ENCODE measurements at places on chromosomes 5 and 9.

DNA sequence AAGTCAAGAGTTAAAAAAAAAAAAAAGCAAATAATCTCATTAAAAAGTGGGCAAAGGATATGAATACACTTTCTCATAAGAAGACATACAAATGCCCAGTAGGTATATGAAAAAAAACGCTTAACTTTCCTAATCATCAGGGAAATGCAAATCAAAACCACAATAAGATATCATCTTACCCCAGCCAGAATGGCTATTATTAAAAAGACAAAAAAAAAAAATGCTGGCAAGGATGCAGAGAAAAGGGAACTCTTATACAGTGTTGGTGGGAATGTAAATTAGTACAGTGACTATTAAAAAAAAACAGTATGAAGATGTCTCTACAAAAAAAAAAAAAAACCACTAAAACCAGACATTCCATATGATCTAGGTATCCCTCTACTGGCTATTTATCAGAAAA, 79.4 kb downstream of the LPAR1 start:
- no peak for DNase-seq

- no peak for DNase-seq
Measured at GRCh38 chr9:19757745-19758144, 31.1 kb downstream of the SLC24A2 start.

- no peak for DNase-seq
Measured at GRCh38 chr5:56829137-56829908, 14.0 kb downstream of the MAP3K1 start.

DNA sequence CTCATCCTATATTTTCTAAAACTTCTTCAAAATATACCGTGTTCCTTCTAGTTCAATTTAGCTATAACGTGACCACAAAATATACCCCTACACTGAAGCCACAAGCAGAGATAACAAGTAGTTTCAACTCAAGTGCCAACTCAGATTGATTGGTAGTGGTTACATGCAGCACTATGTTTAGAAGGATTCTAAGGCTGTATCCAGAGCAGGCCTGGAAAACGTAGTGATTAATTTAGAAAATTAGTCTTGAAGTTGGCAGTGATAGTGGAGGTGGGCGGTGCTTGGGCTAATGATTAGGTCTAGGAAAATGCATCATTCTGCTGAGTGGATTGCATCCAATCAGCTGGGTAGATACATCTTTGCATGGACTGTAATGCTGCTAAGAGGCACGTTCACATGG, 61.5 kb downstream of the MAMDC2 start:
- no peak for DNase-seq

GRCh38 chr9:18237776-18238175, 236.2 kb upstream of the ADAMTSL1 start:
- no peak for DNase-seq

DNA sequence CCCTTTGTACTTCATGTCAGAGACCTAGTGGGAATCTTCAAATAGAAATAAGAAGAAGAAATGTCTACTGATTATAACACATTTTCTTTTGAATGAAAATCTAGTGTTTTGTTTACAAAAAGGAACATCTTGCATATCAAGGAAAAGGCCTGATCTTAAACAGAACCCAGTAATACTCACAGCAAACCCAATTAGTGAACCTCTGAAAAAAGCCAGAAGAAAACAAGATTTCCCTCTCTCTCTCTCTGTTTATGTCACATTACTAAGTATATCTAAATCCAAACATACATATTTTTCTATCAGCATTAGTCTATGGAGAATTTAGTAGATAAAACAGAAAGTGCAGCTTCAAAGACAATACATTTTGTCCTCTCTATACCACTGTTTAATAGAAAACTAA, 457.9 kb downstream of the NR2F1-AS1 start:
- DNase-seq = no peak

DNA sequence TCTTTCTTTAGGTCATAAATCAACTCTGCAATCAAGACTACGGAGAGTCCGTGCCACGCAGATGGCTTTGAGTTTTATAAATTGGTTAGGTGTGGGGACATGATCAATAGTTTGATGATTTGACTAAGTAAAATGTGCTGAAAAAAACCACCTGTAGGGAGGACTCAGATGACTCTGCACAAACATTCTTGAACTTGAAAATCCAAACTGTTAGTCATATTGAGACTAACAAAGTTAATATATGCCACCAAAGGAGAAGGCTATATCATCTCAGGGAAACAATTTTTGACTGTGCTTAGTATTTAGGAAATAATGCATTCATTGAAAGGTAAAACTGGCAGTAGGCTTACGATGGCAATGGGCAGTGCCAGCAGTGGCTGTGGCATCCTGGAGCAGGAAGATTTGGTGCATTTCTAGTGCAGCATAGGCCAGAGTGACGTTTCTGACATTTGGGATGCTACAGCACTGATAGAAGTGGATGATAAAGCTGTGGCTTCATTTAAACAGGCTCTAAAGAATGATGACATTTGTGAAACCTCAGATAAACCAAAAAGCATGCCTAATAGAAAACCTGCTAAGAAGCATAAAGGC, 291.1 kb downstream of the MLLT3 start:
- no peak for DNase-seq

DNA sequence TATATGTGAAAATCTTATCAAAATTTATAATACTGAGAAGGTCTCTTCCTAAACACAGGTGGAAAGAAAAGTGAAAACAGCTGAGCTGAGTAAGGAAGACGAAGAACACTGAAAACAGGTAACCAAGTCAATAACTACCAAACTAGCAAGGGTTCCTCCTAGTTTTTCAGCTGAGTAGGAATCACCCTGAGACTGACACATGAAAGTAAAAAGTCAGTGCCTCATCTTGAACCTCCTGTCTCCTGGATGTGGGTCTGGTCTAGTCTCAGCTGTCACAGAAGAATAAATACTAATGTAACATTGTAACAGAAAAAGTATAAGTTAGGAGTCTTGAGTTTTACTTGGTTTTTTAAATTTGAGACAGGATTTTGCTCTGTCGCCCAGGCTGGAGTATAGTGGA, 121.0 kb downstream of the MEF2C start:
- no peak for DNase-seq

DNA sequence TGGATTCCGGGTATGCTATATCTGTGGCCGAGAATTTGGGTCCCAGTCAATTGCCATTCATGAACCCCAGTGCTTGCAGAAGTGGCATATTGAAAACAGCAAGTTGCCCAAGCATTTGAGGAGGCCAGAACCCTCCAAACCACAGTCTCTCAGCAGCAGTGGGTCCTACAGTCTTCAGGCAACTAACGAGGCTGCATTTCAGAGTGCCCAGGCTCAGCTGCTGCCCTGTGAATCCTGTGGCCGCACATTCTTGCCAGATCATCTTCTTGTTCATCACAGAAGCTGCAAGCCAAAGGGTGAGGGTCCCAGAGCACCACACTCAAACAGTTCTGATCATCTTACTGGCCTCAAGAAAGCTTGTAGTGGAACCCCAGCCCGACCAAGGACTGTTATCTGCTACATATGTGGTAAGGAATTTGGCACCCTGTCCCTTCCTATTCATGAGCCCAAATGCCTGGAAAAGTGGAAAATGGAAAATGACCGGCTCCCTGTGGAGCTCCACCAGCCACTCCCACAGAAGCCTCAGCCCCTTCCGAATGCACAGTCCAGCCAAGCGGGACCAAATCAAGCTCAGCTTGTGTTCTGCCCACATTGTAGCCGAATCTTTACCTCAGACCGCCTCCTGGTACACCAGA, 23.0 kb downstream of the ZNF474 start:
- no peak for DNase-seq

DNA sequence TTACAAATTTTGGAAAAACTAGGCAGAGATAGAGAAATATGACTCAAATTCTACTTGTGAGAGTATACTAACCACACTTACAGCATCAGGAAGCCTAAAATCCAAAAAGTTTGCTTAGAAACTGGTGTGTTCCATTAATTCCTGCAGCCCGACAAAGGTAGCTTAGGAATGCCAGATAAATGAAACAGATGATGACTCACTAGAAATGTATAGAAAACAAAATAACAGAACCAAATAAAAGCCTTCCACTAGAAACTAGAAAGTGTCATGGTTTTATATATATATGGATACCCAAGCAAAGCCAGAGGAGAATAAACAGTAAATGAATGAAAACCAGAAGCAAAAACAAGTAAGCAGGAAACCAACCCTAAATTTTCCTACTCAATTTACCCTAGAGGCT, 272.2 kb upstream of the PRDM9 start:
- DNase-seq = no peak
